NCI-H1048 (cell line): ENCODE measurements at places on chromosomes 4 and X.

GRCh38 chrX:149040873-149041535, 464.1 kb downstream of the IDS start:
- no peak for DNase-seq

DNA sequence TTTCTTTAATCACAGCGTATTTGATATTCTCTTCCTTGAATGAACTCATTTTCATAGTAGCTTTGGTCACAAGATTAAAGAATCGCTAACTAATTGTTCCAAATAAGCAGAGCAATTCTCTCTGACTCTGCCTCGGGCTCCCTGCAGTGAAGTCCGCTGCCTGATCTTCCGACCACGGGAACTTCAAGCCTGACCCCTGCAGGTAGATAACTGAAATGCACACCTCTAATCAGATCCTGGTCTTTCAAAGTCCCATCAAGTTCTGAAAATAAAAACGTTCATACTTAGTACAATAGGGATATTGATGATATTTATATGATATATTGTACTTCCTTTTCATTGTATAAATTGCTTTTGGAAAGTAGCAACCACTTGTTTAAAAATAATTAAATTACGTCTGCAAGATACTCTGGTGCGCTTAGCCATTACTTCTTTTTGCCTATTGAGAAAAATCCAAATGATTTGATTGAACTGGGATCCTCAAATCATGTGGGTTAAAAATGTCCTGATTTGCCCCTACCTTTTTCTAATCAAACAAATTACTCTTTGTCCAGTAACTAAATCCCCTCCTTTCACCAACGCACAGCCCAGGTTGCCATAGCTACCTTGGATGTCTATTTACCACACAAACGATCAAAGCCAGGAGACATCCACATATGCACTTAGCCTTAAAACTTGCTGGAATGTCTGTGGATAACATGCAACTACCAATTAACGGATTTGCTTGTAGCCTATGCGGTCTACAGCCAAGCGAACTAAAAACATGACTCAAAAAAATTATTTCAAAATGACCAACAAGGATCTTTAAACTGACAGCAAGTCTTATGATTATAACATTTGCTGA, 4.2 kb downstream of the MID1 start:
- no peak for DNase-seq

- DNase-seq, result no peak
Measured at GRCh38 chrX:141278306-141278705, 36.0 kb upstream of the SPANXC start.

- DNase-seq, result no peak
Measured at GRCh38 chrX:103666202-103667107, 20.0 kb downstream of the MORF4L2 start.

- DNase-seq, result no peak
Measured at GRCh38 chrX:155747520-155747919, 133.6 kb upstream of the VAMP7 start.

DNA sequence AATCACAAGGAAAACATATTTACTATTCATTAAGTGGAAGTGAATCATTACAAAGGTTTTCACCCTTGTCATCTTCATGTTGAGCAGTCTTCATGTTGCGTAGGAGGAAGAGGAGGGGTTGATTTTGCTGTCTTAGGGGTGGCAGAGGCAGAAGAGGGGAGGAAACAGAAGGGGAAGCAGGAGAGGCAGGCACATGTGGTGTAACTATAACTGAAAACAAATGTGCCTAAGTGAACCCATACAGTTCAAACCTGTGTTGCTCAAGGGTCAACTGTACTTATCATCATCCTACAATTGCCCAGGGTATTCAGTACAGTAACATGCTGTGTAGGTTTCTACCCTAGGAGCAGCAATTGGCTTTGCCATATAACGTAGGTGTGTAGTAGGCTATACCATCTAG, 47.2 kb downstream of the SYNPO2 start:
- no peak for DNase-seq

DNA sequence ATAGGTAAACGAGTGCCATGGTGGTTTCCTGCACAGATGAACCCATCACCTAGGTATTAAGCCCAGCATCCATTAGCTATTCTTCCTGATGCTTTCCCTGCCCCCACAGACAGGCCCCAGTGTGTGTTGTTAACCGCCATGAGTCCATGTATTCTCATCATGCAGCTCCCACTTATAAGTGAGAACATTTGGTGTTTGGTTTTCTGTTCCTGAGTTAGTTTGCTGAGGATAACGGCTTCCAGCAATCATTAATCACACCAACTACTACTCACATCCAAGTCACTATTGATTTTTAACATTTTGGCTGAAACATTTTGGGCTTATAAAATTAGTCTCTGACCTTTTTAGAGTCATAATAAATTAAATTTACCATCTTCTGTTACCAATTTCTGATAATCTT, 205.3 kb downstream of the SPOCK3 start:
- no peak for DNase-seq

DNA sequence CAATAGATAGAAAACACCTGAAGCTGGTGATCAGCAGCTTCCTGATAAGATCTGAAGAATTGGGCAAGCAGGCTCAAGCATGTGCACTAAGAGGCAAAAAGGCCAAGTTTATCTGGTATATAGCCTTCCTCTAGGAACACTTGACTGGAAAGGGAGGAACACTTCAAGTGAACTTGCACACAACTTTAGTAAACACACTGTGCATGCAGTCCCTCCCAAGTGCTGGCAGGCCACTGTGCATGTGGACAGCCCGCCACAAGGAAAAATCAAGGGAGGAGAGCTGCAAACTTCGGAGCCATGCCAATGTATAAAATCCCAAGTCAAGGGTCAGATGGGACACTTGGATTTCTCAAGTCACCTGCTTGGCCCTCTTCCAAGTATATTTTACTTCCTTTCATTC, 645.8 kb upstream of the NDST4 start:
- no peak for DNase-seq

GRCh38 chrX:27186671-27187070, 276.5 kb downstream of the PPP4R3C start:
- DNase-seq, result peak; percentile 3

- peak; percentile 33 for DNase-seq
Measured at GRCh38 chr4:66372706-66373105, 702.4 kb upstream of the EPHA5 start.

- DNase-seq, result no peak
Measured at GRCh38 chr4:185775792-185776555, 36.0 kb downstream of the SORBS2 start.

GRCh38 chrX:8731559-8732395, at the start of gene ANOS1:
Gene ANOS1, minus strand, starts transcription at chrX:8732137. Its CDS starts 101 bp downstream, at chrX:8732036.
- DNase-seq, result no peak

DNA sequence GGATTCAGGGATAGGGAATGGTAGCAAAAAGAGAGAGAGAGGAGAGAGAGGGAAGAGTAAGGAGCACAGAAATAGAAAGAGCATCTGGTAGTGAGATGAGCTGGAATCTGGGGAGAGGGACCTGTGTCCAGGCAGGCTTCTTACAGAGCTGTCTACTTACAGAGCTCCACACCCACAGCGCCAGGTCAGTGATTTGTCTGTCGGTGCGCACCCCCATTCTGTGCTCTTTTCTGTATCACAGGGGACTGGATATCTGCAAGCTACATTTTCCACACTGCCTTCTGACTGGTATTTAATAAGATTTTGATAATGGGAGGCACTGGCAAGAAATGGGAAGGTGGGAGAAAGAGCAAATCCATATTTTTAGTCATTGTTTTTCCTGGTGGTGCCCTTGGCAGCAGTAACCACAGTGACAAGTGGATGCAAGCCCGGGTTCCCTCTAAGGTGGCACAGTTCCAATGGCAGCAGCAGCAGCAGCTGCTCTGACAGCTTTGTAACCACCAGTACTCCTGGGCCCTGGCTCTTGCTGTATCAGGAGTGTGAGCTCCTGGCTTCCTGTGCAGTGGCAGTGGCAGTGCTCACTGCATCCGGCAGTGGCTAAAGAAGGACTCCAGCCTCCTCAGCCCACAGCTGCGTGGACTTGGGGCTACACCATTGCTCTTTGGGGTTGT, 300.5 kb downstream of the TRIML1 start:
- no peak for DNase-seq

DNA sequence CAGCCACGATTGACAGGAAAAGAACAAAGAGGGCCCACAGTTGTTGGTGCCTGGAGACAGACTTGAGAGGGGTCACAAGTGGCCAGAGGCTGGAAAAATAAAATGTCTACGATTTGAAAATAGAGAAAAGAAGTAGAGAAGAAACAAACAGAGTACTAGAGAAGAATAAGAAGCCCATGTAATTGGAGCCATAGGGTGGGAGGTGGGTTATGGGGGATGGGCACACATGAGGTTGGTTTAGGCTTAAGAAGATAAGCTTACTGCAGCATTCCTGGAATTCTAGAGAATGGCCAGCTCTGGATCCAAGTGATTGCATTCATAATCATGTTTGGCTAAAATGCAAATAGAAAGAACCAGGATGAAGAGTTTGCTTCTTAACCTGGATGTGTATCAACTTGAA, 210.7 kb downstream of the MAML3 start:
- no peak for DNase-seq
